ENCODE measurements at places on chromosomes 2 and 18.
A peak's percentile ranks its signal among the peaks of the same experiment; 100 is the strongest.

DNA sequence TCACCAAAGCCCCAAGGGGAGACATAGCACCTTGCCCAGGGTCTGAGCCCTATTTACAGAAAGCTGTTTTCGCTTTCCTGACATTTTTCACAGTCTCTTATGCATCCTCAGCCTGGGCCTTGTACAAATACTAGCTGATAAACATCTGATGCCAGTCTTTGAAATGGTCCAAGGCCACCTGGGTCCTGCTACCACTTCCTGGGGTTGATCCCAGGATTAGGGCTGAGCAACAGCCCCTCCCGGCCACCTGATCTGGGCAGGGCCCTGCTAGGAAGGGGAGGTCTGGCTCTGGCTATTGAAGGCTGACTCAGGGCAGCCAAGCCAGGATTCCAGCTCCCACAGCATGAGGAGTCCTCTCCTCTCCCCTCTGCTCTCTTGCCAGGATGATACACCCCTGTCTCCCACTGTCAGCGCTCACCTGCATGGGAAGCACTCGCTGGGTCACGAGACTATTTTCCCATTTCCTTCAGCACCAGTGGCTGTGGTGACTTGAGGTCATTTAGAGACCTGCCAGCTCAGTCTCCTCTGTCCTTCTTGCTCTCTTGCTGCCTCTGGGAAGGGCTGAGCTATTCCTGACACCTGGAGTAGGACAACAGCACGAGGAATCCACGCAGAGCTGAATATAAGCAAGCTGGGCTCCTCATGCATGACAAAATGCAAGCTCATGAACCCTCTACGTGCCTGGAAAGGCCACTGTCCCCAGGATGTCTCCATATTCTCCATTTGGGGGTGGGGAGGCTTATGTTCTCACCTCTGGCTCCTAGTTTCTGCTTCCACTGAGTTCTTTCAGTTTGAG lies 53.0 kb upstream of the LGALSL start:
- DNase-seq: no peak

DNA sequence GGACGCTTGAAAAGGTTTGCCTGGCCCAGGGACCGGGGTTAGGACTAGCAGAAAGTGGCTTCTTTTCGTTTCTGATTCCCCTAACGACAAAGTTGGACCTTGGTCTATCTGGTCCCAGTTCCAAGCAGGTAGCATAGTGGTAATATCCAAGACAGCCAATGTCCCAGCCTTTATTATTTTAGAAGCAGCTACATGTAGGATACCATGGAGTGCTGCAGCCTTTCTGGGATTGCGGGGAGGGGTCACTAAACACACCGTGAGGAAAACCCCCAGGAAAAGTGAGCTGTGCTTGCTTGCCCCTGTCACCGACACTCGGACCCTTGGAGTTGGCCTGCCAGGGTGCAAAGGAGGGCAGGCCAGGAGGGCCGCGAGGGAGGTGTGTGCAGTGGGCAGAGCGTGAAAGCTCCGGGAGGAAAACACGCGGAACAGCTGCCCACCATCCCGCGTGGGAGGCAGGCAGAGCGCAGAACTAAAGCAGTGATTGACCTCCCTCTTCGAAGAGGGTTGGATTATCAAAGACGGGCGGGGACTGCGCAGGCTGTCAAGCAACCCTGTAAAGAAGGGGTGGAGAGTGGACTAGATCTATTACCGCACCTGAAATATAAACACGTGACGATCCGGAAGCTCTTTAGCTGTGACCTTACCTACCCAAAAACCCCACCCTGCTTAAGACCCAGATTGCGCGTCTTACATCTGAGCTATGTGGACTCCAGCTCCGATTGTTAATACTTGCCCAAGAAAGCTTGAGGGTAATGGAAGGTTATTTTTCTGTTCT lies 624 bp upstream of the MAP4K3 start:
- DNase-seq: peak; percentile 26

DNA sequence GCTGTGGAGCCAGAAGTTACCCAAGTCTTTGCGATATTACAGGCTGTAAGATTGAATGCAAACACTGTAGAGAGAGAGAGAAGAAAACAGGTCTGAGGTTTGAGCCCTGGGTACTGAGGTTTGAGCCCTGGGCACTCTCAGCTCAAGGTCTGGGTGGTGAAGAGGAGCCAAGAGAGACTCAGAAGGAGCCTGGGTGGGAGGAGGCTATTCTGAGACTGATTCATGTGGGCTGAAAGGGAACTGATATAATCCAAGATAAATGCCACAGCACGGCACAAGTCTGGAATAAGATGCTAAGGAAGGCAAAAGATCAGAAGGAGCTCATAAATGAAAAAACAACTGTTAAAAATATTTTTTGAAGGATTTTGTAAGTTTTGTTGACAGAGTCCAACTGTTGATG lies 407.6 kb upstream of the HS6ST1 start:
- no peak for DNase-seq

DNA sequence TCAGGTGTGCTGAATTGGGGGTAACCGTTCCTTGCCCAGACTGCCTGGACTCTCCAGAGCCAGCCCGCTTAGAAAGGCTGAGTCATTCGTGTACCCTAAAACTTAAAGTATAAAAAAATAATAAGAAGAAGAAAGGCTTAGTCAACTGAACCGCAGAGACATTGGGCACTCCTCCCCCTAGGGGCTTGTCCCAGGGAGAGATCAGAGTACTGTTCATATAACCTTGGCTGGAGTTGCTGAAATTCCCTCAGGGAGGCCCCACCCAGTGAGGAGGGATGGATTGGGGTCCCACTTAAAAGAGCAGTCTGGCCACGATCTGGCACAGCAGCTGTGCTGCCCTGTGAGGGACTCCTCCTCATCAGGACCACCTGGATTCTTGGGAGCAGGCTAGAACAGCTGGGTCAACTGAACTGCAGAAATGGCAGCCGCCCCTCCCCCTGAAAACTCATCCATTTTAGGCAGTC lies 37.2 kb downstream of the ANKRD12 start:
- DNase-seq: no peak

GRCh38 chr2:30707304-30707903 lies 99.8 kb downstream of the CAPN13 start:
- no peak for DNase-seq

GRCh38 chr2:173161040-173161439 lies 85.4 kb downstream of the MAP3K20 start:
- no peak for DNase-seq

- DNase-seq: no peak
These were observed 402.6 kb upstream of the ZEB2 start for GRCh38 chr2:144922519-144922918.

DNA sequence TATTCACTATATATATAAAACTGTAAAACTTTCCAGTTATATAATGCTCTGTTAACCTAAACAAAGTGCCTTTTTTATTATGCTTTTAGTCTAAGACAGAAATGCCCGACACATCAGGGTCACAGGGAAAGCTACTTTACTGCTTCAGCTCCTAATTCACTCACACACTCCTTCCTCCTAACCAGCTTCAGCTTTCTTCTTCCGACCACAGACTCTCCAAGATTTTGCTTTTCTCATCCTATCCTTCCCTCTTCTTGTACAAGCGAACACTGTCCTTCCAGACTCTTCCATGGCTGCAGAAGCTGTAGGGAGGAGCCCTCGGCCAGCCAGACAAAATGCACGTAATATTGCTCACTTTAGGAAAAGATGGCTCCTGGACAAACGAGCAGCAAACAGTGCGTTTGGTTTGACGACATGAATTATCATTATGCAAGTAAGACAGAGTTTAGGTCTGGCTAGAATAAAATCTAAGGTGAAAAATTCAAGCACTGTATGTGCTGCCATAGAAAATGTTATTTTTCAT lies 47.5 kb upstream of the HNRNPA3 start:
- no peak for DNase-seq

DNA sequence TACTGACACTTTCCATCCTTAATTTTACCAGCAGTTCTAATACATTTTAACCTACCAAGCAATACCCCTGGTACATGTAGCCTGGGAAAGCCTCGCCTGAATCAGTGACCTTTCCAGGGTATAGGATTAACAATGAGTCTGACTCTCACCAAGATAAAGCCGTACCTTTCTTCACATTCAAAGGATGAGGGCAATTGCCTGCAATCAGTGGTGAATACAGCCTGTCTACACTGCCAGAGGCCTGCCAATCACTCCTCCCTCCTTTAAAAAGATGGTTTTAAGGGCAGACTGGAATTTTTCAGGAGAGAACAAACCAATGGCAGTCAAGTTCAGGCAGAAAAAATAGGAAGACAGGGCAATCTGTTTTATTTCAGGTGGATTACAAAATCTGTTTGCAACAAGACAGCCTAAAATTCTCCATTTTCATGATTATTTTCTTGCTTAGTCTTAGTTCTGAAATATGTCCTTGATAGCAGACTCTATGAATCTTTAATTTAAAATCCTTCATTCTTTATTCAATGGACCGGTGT lies 4.8 kb downstream of the EPHA4 start:
- DNase-seq: no peak

GRCh38 chr2:173652767-173653431 lies 298.2 kb downstream of the CDCA7 start:
- no peak for DNase-seq

GRCh38 chr18:54813977-54814565 lies 14.2 kb upstream of the RAB27B start:
- DNase-seq: no peak

DNA sequence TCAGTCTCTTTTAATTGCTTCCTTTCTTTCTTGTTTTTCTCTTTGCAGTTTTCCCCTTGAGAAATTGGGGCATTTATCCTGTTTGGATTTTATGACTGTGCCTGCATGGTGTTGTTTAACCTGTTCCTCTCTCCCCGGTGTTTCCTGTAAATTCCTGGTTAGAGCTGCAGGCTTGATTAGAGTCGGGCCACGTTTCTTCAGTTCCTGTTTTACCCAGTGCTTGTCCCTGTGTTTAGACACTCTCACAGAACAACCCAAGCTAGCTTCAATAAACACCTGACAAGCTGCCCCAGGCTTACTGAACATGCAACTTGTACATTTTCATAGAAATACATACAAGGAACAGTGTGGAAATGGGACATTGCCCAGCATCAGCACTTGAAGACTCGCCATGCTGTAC lies 53.9 kb downstream of the NGEF start:
- no peak for DNase-seq

DNA sequence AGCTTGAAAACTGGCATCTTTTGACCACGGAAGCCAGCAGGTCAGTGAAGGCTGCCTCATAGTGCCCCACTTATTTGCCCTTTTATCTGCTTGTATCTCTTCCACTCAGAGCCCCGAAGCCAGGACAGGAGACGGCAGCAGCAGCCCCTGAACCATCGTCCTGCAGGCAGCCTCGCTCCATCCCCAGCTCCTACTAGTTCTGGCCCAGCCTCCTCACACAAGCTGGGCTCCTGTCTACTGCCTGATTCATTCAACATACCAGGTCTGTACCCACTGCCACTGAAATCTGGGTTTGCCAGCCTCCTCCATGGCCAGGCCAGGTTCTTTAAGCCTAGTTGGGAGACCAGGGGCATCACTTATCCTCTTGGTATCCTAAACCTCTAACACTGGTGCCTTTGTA lies 4.1 kb downstream of the OST4 start:
- DNase-seq: no peak

- DNase-seq: no peak
These were observed 22.5 kb upstream of the PLEKHM3 start for GRCh38 chr2:208047840-208048239.

DNA sequence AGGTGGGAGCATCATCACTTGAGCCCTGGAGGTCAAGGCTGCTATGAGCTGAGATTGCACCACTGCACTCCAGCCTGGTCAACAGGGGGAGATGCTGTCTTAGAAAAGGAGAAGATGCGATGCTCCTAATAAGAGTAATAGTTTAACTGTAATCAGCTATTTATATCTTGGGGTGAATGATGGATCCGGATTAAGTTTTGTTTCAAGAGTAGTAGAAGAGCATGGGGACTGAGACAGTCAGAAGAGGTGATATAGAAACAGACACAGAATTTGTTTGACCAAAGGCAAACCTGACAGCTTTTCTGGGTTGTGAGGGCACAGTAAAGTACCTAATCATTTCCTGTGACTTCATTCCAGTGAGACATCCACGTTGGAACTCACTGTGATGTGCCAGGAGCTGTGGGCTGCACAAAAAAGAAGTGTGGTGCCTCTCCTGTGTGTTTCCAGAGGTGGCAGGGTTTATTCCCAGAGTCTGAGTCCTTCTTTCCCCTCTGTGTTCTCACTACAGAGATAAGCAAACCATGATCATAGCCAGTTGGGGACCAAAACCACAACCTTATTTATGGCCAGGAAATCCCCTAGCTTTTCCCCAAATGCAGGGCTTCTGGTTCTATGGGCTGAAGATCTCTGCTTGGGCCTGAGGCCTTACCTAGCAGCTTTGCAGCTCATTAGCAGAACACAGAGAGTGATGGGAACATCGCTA lies 113.7 kb downstream of the XRCC5 start:
- DNase-seq: no peak
